CD4-positive, alpha-beta T cell treated with Interleukin-15 for 4 hours (primary cell): ENCODE measurements at places on chromosomes 6 and 20.
A peak's percentile ranks its signal among the peaks of the same experiment; 100 is the strongest.

GRCh38 chr6:140082867-140083297, 708.4 kb upstream of the CITED2 start:
- DNase-seq, result no peak

- DNase-seq, result no peak
Measured at GRCh38 chr6:82687855-82688254, 324.2 kb downstream of the TPBG start.

GRCh38 chr6:86285876-86286275, 643.2 kb upstream of the SYNCRIP start:
- no peak for DNase-seq

- no peak for DNase-seq
Measured at GRCh38 chr6:15614277-15614676, 48.6 kb downstream of the DTNBP1 start.

GRCh38 chr6:111817451-111818120, 55.7 kb downstream of the FYN start:
- DNase-seq, result no peak

- no peak for DNase-seq
Measured at GRCh38 chr6:163711615-163712565, 297.4 kb downstream of the QKI start.

DNA sequence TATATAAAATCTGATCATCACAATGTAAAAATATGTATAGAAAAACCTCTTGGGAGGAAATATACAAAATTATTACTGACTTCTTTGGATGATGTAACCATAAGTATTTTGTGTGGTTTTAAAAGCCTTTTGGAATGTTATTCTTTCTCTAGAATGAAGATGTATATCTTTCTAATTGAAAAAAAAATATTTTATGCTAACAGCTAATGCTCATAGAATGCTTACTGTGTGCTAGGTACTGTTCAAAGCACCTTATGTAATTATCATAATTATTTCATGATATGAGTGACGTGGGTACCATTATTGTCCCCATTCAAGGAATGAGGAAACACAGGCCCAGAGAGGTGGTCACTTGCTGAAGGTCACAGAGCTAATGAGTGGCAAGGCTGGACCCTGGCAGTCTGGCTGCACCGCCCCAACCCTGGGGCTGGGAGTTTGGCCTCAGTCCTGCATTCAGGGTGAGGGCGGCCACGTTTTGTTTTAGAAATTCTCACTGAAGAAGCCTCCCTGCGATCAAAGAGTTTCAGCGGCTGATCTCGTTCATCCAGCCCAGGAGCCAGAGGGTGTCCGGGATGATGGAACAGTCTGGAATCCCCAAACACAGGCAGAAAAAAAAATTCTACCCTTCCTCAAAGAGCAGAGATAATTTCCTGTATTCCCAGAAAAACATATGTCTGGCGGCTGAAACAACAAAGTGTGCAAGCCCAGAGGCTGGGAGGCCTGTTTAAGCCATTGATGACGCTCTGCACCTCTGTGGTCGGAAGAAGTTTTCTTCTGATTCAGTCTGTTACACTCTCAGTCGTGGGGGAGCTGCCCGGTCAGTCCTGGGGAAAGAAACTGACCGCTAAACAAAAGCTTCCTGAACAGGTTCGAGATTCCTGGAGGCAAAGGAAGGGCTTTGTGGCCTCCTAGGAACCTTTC, 37.3 kb downstream of the TFEB start:
- DNase-seq, result no peak

DNA sequence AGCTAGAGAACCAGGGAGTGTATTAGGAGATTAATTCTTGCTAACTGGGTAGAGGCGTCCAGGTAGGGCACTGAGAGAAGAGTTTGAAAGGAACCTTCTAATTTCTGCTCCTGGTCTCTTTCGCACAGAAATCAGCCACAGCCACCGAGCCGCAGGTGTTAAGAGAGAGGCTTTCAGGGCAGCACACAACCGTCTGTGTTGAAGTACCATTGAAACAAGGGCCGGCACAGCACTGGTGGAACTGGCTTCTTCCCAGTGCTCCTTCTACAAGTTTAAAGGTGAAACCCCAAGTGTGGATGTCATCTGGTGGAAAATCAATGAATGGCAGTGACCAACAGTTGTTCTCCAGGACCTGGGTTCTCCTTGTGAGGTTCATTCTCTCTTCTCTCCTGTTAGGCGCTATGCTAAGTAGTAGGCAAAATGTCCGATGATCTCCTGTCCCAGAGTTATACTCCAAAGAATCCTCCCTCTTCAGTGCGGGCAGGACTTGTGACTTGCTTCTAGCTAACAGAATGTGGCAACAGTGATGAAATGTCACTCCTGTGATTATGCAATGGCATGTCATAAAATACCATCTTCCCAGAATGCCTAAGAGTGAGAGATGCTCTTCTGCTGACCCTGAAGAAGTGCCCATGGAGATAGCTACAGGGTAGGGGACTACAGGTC, 15.0 kb upstream of the RIN2 start:
- DNase-seq, result no peak

DNA sequence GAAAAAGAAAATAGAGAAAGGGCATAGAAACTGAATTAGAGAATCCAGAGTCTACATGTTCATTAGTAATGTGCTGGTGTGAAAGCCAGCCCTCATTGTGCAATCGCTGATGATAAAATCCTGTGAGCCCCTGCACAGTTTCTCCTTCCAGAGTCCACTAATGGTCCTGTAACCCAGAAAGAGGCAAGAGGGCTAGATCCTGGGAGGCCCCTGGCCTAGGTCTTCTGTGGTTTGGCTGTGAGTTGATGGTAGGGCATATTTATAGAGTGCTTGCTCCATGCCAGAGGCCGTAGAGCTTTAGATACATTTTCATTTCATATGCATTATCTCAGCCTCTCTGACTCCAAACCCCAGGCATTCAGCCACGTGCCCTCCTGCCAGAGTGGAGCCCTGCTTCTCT, 94.9 kb upstream of the MTHFD1L start:
- DNase-seq, result no peak

GRCh38 chr6:76982476-76983199, 480.7 kb downstream of the HTR1B start:
- DNase-seq, result no peak

- no peak for DNase-seq
Measured at GRCh38 chr6:30767158-30767943, 23.0 kb upstream of the IER3 start.

- no peak for DNase-seq
Measured at GRCh38 chr20:13567663-13568062, 71.1 kb downstream of the TASP1 start.

- no peak for DNase-seq
Measured at GRCh38 chr6:134134654-134135053, 82.2 kb upstream of the SLC2A12 start.

GRCh38 chr6:44563397-44563796, 175.9 kb downstream of the CDC5L start:
- no peak for DNase-seq

- no peak for DNase-seq
Measured at GRCh38 chr6:108968325-108969316, 120.4 kb downstream of the ARMC2 start.

DNA sequence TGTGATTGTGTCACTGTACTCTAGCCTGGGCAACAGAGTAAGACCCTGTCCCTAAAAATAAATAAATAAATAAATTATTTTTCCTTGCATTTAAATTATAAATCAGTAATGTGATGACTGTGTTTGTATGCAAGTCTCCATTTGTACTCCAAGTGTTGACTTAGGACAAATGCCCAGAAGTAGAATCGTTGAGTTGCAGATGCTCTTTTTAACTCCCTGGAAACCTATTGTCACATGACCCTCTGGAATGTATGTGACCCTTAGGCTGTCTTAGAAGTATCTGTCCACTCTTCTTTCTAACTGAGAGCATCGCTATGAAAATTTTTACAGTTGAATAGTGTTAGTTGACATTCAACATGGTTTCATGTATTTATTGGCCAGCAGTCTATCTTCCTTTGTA, 18.8 kb downstream of the OR2A4 start:
- no peak for DNase-seq

DNA sequence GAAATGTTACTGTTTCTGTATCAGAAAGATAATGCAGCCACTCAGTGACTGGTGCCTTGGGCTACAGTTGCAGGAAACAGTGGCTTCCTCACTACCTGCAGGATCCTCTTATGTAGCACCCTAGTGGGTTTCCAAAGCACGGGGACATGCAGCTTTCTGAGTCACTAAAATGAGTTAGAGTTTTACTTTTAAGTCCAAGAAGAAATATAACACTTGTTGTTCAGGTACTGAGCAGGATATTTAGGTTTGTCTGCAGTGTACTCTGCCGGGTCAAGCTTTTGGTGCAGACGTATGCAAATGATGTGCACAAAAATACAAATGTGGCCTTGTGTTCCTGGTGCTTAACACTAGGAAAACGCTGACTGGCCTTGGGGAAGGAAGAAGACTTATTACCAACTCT, 22.0 kb downstream of the ACSS1 start:
- peak; percentile 20 for DNase-seq
